Uterine smooth muscle cell (primary cell): ENCODE measurements at places on chromosomes 2 and 18. TPM values are rescaled to one million over a fixed set of nuclear protein-coding genes. Genes with fewer than 3 reads are reported as not detected.

The CABLES1 gene
- total RNA-seq: 1.4 and 2.7 TPM in 2 replicates

The SERPINB5 gene
- not detected in 2 replicates for total RNA-seq

The AOX1 gene
- 56.2 and 86.3 TPM in 2 replicates for total RNA-seq

The CCBE1 gene
- 13.8 and 21.2 TPM in 2 replicates for total RNA-seq

The KCNK3 gene
- 0.44 TPM in 1 of 2 replicates, not detected in the other for total RNA-seq

The SLC9A2 gene
- total RNA-seq: not detected in 2 replicates

The KCNJ3 gene
- 0.12 and 0.22 TPM in 2 replicates for total RNA-seq

The C2orf80 gene
- total RNA-seq: not detected in 2 replicates

The DSG2 gene
- 22.2 and 30.1 TPM in 2 replicates for total RNA-seq

The LONRF2 gene
- total RNA-seq: 6.5 and 7.6 TPM in 2 replicates

The TAF4B gene
- total RNA-seq: 2.3 and 3.1 TPM in 2 replicates

The C1QL2 gene
- total RNA-seq: not detected in 2 replicates

The HOXD13 gene
- 7.5 and 7.7 TPM in 2 replicates for total RNA-seq

The ANKAR gene
- 3.7 and 6.0 TPM in 2 replicates for total RNA-seq

The RIT2 gene
- total RNA-seq: not detected in 2 replicates

The CD226 gene
- 0.44 and 0.50 TPM in 2 replicates for total RNA-seq

The VIL1 gene
- 0.12 TPM in 1 of 2 replicates, not detected in the other for total RNA-seq

The TEKT4 gene
- total RNA-seq: not detected in 2 replicates

The ABCG5 gene
- not detected in 2 replicates for total RNA-seq

The ZNF2 gene
- total RNA-seq: 6.3 and 9.0 TPM in 2 replicates

The SH3RF3 gene
- 2.1 and 4.7 TPM in 2 replicates for total RNA-seq

The GPR45 gene
- not detected in 2 replicates for total RNA-seq
